Pancreas (tissue), 10 donors: ENCODE measurements at places on chromosomes 1 and 21. TPM values are rescaled to one million over a fixed set of nuclear protein-coding genes. Genes with fewer than 3 reads are reported as not detected.

GBP4 gene
- polyA plus RNA-seq: 1.8 TPM

TMPRSS3 gene
- polyA plus RNA-seq: 6.7 TPM

CDKN2C gene
- polyA plus RNA-seq: 7.4 TPM

LCE2C gene
- polyA plus RNA-seq: not detected

AADACL3 gene
- polyA plus RNA-seq: not detected

UMODL1 gene
- polyA plus RNA-seq: 0.02 TPM

HOOK1 gene
- polyA plus RNA-seq: 18.2 TPM

DYNLT5 gene
- polyA plus RNA-seq: 0.42 TPM

IL24 gene
- polyA plus RNA-seq: not detected

CCDC181 gene
- 4.3 TPM for polyA plus RNA-seq

OR10Z1 gene
- polyA plus RNA-seq: not detected

AQP10 gene
- polyA plus RNA-seq: not detected

CTTNBP2NL gene
- 2.8 TPM for polyA plus RNA-seq

PTPRC gene
- 0.76 TPM for polyA plus RNA-seq

IGSF9 gene
- 3.0 TPM for polyA plus RNA-seq

TBX19 gene
- 1.4 TPM for polyA plus RNA-seq

ERRFI1 gene
- 129 TPM for polyA plus RNA-seq

SELENBP1 gene
- polyA plus RNA-seq: 53.6 TPM

NHLH2 gene
- polyA plus RNA-seq: not detected

FCRL3 gene
- not detected for polyA plus RNA-seq

C1orf122 gene
- polyA plus RNA-seq: 33.1 TPM

TSSK3 gene
- 1.8 TPM for polyA plus RNA-seq

PADI4 gene
- 0.12 TPM for polyA plus RNA-seq

AIRE gene
- polyA plus RNA-seq: not detected

ANKRD45 gene
- polyA plus RNA-seq: 0.52 TPM

FPGT gene
- polyA plus RNA-seq: 5.6 TPM

CCT3 gene
- polyA plus RNA-seq: 58.3 TPM

DMBX1 gene
- polyA plus RNA-seq: not detected

MATN1 gene
- not detected for polyA plus RNA-seq

RIMKLA gene
- polyA plus RNA-seq: 0.27 TPM

PBX1 gene
- 21.7 TPM for polyA plus RNA-seq

PGLYRP3 gene
- polyA plus RNA-seq: not detected

YBEY gene
- 15.3 TPM for polyA plus RNA-seq

MARK1 gene
- polyA plus RNA-seq: 3.5 TPM

MIXL1 gene
- polyA plus RNA-seq: not detected

ZMPSTE24 gene
- polyA plus RNA-seq: 17.0 TPM

KISS1 gene
- polyA plus RNA-seq: 5.1 TPM

OVAAL gene
- not detected for polyA plus RNA-seq

GPR37L1 gene
- 0.11 TPM for polyA plus RNA-seq

ELF3 gene
- polyA plus RNA-seq: 447 TPM

ATP6V1G3 gene
- not detected for polyA plus RNA-seq

ARHGAP30 gene
- polyA plus RNA-seq: 0.70 TPM

FAM131C gene
- 13.5 TPM for polyA plus RNA-seq

LENEP gene
- not detected for polyA plus RNA-seq

CPT2 gene
- 6.3 TPM for polyA plus RNA-seq

CASP9 gene
- 32.0 TPM for polyA plus RNA-seq

DCST1 gene
- polyA plus RNA-seq: not detected

REN gene
- polyA plus RNA-seq: 0.28 TPM

LRRC53 gene
- polyA plus RNA-seq: not detected

LRRIQ3 gene
- polyA plus RNA-seq: 0.15 TPM

SPRR1A gene
- not detected for polyA plus RNA-seq

NRIP1 gene
- polyA plus RNA-seq: 4.2 TPM

OR2T35 gene
- not detected for polyA plus RNA-seq

DNAJC6 gene
- polyA plus RNA-seq: 4.3 TPM

CELSR2 gene
- 5.6 TPM for polyA plus RNA-seq

HSD3B1 gene
- not detected for polyA plus RNA-seq

ITLN2 gene
- 0.19 TPM for polyA plus RNA-seq

FCN3 gene
- 16.9 TPM for polyA plus RNA-seq

INTS3 gene
- polyA plus RNA-seq: 45.1 TPM
